Stimulated activated CD4-positive, alpha-beta T cell treated with anti-CD3 and anti-CD28 coated beads, Interleukin-2, amount 100 ng/mL, for 4 hours (primary cell): ENCODE measurements at places on chromosomes 2 and 18.

DNA sequence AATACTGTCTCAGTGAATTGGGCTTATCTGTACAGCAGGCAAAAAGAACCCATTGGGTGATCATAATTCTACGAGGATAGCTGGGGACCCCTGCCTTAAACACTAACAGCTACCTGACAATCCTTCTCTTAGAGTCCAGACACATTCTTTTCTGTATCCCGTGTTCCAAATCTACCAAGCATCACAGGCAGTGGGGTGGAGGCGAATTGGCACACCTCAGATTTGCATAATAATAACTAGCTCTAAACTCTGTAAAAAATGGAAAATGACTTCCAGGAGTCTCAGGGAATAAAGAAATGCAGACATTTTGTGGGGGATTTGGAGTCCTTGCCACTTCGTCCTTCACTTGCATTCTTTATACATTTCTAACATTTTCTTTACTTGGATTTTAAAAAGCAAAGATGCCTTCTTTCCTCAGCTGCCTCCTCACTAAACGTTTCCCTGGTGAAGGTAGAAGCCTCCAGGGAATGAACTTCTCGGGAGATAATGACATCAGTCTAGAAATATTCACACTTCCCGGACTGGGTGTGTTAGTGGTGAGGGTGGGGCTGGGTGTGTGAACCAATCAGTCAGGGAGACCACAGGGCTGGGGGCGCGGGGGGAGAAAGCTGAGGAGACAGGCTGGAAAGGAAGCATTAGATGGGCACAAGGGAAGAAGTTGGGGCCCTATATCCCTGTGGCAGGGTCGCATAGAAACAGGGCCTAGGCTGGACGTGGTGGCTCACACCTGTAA lies 59.1 kb upstream of the BOD1L2 start:
- DNase-seq = no peak

DNA sequence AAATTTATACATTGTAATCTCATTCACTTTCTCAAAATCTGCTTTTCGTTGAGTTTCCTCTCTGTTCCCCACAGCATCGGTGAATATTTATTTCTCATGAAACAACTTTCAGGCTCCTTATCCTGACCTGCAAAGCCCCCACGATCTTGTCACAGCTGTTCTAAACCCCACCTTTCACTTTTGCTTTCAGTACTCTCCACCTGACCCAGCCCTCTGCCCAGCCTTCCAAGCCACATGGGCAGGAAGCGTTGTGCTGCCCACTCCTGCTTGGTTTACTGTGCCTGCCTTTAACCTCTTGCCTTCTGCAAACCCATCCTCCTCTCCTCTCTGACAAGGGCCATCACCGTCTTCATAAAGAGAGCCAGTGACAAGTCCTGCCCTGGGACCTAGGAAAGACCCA lies 262.5 kb downstream of the GALR1 start:
- DNase-seq = no peak

- no peak for DNase-seq
These were observed 216.3 kb downstream of the BCL11A start for GRCh38 chr2:60337142-60337497.

DNA sequence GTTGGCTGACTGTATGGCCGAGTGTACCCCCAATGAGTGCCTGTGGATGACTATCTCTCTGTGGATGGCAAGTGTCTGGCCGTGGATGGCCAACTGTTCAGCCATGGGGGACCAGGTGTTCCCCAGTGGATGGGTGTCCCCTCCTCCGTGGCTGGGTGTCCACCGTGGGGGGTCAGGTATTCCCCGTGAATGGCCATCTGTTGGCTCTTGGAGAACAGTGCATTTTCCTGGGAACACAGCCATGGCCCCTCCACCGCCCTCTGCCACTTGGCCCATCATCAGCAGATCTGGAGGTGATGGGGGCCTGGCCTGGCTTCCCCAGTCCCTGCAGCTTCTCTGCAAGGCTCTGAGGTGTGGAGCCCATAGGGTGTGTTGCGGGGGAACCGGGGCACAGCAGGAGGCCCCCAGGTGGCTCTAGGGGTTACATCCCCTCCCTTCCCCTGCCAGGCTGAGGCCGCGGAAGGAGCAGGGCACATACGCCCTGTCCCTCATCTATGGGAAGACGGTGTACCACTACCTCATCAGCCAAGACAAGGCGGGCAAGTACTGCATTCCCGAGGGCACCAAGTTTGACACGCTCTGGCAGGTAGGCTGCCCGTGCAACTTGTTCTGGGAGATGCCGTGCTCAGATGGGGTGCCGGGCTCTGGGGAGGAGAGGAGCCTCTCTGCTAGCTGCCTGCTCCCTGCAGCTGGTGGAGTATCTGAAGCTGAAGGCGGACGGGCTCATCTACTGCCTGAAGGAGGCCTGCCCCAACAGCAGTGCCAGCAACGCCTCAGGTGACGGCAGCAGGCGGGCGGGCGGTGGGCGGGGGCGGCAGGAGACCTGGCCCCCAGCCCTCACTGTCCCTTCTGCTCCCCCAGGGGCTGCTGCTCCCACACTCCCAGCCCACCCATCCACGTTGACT lies 19.3 kb downstream of the ZAP70 start:
- DNase-seq = no peak

DNA sequence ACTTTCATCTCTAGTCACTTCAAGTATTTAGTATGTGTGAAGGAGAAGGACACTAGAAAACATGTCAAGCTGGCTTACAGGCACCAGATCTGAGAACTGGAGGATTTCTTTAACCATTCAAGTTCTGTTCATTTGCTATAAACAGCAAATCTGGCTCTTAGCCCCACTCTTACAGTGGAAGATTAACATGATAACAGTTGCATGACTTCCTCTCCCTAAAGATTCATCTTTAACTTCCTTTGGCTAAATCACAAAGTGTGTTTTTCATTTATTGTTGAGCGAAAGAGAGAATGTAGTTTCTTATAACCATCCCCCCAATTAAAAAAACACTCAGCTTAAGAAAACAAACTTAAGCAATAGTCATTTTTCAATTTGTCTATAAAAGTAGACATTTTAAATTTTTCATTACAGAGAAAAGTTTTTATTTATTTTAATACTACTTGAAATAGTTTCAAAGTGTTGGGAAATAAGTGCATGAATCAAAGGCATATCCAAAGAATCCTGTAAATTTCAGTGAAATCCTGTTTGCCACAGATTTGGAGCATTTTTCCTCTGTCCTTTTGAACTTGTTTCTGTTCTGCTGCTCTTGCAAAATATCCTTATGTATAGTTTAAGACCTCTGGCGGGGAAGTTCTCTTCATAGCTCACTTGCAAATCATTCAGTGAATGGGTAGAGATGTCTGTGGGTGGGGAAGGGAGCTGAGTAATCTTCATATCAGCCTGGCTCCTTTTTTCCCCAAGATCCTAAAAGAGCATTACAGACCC lies 241.0 kb upstream of the RBBP8 start:
- no peak for DNase-seq

GRCh38 chr2:234979204-234980167 lies 27.7 kb downstream of the SH3BP4 start:
- no peak for DNase-seq

- DNase-seq = no peak
These were observed 395.4 kb downstream of the ZNF804A start for GRCh38 chr2:184993746-184994145.

GRCh38 chr2:34831096-34831495 lies 1232.0 kb upstream of the FAM98A start:
- no peak for DNase-seq

- DNase-seq = no peak
These were observed 131.9 kb upstream of the NT5C1B start for GRCh38 chr2:18721038-18721922.

DNA sequence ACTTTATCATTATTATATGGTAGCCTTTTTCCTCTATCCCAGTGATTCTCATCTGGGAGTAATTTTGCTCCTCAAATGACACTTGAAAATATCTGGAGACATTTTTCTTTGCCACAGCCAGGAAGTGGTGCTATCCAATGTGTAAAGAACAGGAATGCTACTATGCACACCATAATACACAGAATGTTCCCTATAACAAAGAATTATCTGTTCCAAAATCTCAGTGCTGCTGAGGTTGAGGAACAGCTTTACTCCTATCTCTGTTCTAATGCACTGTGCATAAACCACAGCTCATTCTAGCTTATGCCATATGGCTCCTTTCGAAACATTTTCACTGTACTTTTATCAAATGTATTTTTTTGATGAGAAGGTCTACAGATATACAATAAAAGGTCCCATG lies 1231.2 kb upstream of the CELF4 start:
- DNase-seq = no peak

DNA sequence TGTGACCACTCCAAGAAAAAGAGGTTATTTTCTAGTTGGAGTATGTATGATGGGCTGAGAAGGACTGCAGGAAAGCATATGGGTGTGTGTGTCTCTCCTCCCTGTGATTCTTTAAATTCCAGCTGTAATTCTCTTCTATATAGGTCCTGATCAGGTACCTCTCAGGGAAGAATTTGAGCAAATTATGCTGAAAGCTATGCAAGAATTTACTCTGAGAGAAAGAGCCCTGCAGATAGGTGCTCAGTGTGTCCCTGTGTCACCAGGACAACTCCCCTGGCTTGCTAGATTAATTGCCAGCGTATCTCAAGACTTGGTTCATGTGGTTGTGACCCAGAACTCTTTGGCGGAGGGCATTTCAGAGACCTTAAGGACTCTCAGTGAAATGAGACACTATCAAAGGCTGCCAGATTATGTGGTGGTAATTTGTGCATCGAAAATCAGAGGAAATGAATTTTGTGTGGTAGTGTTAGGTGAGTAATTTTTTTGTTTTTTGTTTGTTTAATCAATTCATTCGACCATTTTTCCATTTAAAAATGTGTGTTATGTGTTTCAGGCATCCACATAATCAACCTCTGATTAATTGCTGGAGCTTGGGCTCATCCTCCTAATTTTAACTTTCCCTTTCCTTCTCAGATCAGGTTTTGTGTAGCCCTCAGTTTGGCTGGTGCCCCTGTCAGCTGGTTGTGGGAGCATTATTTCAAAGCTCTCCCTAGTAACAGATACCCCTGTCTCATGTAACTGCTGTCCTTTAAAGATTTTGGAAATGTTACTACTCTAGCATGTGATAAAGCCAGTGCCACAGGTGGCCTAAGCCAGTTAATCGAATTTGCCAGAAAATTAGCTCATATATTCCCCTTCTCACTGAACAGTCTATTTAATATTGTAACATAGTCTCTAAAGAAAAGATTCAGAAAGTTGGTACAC lies 150.9 kb downstream of the ESCO1 start:
- no peak for DNase-seq

DNA sequence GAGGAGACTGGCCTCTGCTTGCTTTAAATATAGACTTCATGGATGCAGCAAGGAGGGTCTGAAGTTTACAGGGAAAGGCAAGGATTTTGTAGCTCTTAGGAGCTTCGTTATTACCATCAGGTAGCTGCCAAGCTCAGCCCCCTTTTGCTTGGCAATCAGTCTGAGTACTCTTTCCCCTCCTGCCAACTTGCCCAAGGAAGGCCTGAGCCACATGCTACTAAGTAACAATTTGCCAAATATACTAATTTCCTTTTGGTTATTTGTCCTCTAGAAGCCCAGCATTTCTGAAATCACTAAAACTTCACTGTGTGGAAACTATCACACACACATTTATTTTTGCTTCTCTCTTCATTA lies 85.5 kb upstream of the ITPRID2 start:
- DNase-seq = no peak

DNA sequence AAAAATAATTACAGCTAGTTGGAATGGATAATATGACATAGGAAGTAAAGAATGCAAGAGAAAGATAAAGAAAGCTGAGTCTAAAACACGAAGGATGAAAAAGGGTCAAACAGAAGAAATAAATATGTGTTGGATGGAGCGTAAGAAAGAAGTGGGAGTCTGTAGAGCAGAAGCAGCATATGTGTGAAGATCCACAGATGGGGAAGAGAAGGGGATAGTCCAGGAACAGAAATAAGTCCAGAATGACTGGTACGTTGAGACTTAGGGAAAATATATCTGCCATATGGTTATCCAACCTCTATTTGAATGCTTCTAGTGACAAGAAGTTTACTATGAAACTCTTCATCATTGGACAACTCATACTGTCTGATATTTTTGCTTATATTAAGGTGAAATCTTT lies 18.0 kb downstream of the ABCA12 start:
- no peak for DNase-seq

GRCh38 chr2:53519918-53520841 lies 247.4 kb upstream of the CHAC2 start:
- no peak for DNase-seq

DNA sequence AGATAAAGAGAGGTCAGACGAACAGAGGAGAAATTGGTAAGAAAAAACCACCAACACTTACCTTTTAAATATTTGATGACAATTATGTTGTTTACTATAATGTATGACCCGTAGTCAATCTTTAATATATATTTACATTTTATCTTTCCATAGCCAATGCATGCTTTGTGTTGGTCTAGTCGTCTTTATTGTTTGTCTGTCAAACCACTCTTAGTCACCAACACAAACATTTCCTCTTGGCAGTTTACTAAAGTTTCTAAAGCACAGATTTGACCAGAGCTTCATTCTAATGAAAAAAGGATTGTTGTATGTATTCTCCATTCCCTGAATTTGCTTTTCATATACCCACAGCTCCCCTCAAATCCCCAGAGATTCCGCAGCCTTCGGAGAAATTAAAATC lies 784.7 kb upstream of the PIK3C3 start:
- DNase-seq = no peak

GRCh38 chr2:183179156-183179555 lies 54.9 kb downstream of the NUP35 start:
- DNase-seq = no peak

- no peak for DNase-seq
These were observed 382.7 kb downstream of the HRH4 start for GRCh38 chr18:24843123-24843522.

DNA sequence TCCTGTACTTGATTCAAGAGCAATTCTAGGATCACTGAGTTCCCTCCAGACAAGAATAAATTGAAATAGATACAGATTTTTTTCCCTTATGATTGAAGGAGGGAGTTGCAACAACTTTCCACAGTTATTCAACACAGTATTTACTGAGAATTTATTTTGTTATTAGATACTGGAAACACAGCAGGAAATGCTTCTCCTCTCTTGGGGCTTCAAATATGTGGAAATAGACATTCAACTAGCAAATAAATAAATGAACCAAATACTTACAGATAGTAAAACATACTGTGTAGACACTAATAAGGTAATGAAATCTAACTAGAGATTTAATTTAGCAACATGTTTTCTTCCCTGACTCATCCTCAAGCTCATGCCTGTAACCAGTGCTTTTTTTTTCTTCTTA lies 169.2 kb downstream of the LNPK start:
- no peak for DNase-seq
